ENCODE measurements at places on chromosomes 2 and 18.

- DNase-seq, result no peak
Measured at GRCh38 chr2:42796427-42797248, 4.3 kb upstream of the HAAO start.

DNA sequence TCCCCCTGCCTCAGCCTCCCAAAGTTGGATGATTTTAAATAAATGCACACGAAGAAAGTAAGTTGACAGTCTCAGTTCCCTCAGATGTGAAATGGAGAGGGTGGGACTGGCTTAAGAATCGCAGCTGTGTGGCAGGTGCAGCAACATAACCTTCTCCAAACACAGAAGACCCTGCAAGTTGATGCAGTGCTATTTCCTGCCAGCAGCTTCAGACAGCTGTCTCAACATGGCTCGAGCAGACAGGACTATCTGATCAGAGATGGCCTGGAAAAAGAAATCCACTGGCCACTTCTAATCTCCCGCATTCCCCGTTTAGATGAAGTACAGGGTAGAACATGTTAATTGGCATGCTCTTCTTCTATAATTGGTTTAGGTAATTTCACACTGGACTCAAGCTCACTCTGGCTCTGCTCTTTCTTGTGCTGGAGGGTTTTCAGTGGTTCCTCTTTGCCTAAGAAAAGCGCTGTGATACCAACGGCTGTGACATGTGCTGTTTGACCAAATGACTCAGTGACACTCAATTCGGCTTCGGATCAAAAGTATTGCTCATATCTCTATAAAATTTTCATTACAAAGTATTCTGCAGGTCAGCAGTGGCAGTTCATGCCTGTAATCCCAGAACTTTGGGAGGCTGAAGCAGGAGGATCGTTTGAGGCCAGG, 40.2 kb downstream of the MYOM1 start:
- DNase-seq, result no peak

DNA sequence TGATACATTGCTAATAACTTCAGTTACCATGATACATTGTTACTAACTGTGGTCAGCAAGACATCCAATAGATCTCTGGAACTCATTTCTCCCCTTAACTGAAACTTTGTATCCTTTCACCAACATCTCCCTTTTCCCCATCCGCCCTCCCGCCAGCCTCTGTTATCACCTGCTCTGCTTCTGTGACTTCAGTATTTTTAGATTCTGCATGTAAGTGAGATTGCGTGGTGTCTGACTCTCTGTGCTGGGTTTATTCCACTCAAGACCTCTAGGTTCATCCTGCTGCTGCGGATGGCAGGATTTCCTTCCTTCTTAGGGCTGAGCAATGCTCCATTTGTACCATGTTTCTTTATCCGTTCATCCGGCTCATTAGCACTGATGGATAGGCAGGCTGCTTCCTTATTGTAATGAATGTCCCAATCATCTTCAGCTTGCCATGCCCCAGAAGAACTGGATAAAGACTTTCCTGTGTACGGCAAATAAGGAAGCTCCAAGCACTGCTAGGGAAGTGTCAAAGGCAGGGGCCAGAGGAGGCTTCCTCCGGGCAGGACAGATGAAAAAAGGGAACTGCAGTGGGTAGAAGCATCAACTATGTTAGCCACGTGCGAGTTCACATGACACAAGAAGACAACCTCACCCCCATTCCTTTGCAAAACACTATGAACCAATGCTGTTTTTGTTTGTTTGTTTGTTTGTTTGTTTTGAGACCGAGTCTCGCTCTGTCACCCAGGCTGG, 113.4 kb downstream of the EIPR1 start:
- DNase-seq, result no peak

GRCh38 chr2:21759819-21760218, 636.1 kb downstream of the TDRD15 start:
- DNase-seq, result no peak

DNA sequence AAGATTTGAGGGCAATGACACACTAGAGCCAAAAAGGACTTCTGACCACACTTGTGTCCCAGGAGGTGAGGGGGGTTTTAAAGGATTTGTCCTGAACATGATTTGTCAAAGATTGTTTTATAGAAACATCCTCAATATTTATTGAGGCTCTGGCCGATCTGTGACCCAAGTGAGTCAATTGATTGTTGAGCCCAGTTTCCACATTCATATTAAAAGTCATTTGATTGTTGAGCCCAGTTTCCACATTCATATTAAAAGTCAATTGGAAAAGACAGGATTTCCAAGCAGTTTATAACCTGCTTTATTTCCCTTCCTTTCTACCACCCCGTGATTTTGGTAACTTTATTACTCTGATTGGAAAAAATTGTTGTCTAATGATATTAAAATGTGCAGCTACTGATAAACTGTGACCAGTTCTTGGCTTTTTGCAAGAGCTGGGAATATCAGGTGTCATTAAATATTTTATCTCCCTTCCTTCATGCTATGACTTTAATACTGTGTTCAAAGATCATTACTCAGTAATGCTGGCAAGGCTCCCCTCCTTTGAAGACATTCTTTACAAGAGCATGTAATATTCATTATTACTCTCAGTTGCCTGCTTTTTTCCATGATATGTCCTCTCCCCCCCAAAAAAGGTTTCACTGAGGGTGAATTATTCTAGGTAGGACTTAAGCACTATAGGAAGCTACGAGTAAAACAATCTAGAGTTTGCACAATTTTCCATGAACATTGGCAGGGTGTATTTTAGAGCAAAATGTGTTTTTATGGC, 75.3 kb downstream of the HRH4 start:
- no peak for DNase-seq

DNA sequence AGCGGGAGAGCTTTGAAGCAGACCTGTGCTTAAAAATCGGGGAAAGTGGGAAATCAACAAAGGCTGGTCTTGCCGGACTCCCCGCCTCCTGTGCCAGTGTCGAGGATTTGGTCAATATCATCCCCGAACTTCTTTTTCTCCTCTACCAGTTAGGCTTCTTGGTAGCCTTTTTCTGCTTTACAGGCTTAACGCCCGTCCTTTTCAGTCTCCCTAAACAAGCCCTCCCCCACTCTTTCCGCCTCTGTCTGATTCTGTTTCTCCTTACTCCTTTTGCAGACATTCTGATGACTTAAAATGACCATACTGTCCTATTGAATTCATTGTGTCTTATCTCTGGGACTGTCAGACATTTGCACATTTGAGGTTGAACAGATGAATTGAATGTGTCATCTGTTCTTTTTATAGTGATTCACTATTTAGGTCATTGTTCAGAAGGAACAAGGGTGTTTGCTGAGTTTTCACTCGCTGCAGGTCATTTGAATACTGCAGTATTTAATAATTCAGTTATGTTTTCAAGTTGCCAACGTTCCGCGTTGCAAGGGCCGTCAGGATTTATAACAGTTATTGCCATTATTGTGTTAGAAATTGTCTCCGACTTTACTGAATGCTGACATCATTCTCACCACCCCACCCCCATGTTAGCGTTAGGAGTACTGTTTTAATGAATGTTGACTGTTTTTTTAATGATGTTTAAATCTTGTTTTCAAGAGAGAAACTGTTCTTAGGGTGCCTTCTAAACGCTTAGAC, 1.1 kb downstream of the ITGAV start:
- no peak for DNase-seq

DNA sequence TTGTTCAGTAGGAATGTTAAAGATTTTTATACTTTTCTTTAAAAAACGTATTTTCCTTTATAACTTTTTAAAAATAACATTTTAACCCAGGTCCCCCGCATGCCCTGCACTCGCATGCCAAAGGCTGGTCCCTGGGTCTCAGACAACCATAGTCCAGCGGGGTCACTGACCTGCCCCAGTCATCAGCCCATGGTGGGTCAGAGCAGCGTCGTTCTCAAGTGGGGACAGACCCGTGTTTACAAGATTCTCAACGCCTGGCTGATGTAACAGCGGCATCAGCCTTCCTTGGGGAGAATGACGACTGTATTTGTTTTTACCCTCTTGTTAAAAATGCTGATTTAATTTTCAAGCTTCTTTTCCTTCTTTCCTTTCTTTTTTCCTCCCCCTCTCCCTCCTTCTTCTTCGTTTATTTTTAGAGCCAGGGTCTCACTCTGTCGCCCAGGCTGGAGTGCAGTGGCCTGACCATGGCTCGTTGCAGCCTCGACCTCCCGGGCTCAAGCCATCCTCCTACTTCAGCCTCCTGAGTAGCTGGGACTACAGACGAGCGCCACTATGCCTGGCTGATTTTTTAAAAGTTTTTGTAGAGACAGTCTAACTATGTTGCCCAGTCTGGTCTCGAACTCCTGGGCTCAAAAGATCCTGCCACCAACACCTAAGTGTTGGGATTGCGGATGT, 1.0 kb upstream of the EFHD1 start:
- no peak for DNase-seq

DNA sequence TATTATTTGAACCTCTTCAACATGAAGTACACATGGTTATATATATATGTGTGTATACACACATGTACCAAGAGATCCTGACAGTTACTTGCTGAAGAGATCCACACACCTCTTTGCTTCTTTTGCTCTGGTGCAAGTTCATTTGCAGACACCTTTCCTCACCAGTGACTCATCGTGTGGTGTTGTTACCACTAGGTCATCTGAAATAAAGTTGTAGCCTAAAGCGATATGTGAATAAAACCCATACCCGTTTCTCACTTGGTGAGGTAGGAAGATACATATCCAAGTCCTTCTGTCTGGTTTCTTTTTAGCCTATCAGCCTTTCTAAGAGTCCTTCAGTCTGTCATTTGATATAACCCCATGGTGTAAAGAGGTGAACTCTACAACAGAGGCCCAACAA, 379.4 kb upstream of the RAB12 start:
- DNase-seq, result no peak

- no peak for DNase-seq
Measured at GRCh38 chr2:224901121-224901676, 141.1 kb downstream of the DOCK10 start.

GRCh38 chr2:223580951-223581350, 21.2 kb downstream of the SCG2 start:
- no peak for DNase-seq

DNA sequence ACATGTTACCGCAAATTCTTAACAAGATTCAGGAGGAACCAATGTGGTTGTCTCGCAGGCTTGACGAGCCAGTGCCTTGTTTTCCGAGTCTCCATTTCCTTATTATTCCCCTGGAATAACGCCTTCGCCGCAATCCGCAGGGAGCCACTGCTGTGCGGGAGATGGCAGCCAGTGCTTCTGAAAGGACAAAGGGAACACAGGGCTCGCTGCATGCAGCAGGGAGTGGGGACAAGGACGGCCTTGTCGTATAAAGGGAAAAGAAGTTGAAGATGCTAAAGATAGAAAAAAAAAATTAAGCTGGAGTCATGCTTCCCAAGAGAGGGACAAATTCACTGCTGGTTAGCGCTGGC, 221.4 kb downstream of the NDUFA10 start:
- no peak for DNase-seq

- DNase-seq, result no peak
Measured at GRCh38 chr18:73009691-73010090, 141.9 kb upstream of the NETO1 start.

DNA sequence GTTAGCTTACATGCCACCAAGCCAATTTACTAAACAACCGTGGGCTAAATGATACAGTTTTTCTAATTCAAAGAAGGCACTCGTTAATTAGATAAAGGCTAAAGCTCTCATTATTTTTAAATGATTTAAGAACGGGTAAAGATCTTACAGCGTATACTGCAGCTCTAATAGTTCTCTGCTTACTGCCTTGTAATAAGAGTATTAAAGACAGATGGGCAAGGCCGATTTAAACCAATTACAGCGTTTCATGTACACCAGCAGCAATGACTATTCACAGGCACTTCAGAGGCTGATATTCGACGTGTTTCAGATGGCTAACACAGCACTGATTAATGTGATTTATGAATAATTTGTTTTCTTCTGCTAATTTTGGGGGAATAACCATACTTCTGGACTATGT, 259.3 kb downstream of the ZNF407 start:
- DNase-seq, result no peak

DNA sequence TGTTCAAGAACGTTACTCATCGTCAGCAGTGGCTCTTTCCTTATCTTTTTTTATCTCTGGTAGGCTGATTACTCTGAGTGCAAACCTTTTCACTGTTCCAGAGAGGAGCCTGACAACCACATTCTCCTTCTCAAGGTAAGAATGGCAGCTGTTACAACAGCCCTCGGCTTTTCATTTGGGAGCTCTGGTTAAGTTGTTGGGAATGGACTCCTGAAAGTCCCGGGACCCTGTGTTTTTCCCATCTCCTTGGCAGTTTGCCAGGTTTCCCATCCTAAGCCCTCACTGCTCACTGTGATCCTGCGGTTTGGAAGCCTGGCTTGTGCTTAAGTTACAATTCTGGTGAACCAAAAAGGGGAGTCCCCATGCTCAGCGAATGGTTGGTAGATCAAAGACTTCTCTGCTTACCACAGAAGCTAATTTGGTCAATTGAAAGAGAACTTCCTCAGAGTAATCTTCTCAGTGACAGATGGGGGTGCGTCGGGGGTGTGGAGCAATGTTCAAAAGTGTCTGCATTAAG, 122.3 kb downstream of the LYPD6B start:
- DNase-seq, result no peak

DNA sequence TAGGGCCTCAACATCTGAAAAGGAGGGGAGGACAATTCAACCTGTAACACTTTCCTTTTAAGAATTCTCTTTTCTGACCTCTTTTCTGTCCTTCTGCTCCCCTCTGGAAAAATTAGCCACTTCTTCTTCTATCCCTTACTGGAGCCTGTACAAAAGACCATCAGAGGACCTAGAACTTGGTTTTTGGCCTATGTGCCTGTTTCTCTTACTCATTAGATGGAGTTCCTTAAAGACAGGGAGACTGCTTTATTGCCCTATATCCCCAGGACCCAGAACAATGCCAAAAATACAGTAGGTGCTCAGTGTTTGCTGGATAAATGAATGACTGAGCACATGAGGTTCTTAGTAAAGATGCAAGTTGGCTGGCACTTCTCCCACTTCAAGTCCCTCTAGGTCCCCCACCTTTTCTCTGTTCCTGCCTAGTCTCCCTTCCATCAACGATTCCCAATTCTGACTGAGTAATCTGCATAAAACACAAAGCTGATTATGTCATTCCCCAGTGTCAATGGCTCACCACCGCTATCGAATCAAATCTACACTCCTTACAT, 114.2 kb downstream of the DDX1 start:
- no peak for DNase-seq

All from GM04504 (cell line).